Stimulated activated CD4-positive, alpha-beta T cell treated with anti-CD3 and anti-CD28 coated beads, Interleukin-1b, Interleukin-23, amount 100 ng/mL, for 4 hours (primary cell): ENCODE measurements at places on chromosomes 7 and 10.

GRCh38 chr10:21069929-21070700 is 173.0 kb upstream of the NEBL start:
- DNase-seq: no peak

DNA sequence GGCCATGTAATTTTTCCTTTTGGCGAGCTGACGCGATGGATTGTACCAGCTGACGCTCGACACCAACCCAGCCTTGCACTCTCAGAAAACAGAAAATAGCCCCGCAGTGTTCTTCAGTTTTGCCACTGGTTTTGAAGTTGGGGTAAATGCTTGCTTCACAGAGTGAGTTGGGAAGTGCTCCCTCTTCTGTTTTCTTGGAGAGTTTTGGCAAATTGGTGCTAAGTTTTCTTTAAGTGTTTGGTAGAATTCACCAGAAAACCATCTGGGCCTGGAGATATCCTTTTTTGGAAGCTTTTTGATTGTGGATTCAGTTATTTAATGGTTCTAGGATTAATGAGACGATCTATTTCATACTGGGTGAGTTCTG is 252.8 kb downstream of the ELFN1 start:
- no peak for DNase-seq

GRCh38 chr7:127107601-127108007 is 145.1 kb downstream of the GRM8 start:
- DNase-seq: peak; percentile 5

DNA sequence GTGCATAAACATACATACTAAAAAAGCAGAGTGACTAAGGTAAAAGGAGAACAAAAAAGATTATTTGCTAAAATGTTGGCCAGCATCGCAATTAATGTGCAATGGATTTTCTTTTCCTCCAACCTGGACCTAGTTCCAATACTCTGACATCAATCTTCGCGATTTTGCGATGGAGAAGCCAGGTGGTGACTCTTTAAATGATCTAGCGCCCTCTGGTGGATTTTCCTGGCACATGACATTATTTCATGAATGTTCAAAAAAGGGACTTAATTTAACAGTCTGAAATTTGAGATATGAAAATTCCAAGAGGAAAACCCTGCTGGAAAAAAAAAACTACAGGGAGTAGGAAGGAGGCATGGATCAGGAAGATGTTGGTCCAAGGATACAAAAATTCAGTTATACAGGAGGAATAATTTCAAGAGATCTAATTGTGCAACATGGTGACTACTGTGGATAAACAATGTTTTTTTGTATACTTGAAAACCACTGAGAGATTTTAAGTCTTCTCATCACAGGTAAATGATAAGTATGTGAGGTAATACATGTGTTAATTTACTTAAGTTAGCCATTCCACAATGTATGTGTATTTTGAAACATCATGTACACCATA is 4.3 kb upstream of the KCNMA1 start:
- peak; percentile 38 for DNase-seq

DNA sequence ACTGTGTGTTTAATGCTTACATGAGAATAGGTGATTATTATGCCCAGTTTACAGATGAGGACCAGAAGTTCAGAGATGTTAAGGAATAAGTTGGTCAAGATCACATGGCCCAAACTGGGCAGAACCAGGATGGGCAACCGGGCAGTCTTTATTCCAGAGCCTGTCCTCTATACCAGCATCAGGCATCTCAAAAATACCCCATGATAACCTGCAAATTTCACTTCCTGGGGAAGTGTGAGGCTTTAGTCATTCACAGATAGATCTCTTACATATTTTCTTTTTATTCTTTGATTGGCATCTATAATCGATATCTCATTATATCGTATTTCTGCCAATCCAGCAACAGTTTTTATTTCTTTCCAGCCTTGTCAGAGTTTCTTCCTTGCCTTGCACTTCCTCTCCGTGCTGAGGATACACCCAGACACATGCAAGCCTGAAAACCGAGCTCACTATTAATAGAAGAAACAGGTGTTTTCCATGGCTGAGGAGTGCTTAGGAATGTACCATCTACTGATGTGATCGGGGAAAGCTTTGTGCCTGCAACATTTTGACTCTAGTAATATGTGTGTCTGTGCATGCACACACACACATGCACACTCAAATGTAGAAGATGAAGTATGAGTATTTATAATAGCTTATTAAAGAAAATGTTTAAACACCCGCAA is 82.4 kb downstream of the CREM start:
- DNase-seq: no peak

- DNase-seq: no peak
Measured at GRCh38 chr10:72503241-72503640, 122.6 kb downstream of the MICU1 start.

DNA sequence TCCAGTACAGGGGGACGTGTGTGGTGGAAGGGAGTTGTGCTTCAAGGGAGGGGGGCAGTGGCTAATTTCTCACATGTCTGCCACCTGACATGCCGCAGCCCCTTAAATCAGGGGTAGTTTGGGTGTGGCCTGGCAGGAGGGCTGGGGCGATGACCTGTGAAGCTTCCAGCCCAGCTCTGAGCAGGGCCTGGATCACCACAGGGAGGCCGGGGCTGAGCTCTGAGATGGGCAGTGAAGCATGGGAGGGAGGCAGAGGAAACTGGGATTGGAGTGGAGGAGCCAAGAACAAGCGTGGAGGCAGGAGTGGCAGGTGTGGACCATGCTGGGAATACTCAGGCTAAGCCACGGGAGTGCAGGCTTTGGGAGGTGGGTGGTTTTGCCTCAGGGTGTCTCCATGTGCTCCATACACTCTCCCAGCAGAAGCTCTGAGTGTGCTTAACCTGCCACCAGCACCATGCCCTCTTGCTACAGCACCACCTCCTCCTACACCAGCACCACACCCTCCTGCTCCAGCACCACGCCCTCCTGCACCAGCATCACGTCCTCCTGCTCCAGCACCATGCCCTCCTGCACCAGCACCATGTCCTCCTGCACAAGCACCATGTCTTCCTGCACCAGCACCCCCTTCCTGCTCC is 99.3 kb upstream of the SHH start:
- no peak for DNase-seq

DNA sequence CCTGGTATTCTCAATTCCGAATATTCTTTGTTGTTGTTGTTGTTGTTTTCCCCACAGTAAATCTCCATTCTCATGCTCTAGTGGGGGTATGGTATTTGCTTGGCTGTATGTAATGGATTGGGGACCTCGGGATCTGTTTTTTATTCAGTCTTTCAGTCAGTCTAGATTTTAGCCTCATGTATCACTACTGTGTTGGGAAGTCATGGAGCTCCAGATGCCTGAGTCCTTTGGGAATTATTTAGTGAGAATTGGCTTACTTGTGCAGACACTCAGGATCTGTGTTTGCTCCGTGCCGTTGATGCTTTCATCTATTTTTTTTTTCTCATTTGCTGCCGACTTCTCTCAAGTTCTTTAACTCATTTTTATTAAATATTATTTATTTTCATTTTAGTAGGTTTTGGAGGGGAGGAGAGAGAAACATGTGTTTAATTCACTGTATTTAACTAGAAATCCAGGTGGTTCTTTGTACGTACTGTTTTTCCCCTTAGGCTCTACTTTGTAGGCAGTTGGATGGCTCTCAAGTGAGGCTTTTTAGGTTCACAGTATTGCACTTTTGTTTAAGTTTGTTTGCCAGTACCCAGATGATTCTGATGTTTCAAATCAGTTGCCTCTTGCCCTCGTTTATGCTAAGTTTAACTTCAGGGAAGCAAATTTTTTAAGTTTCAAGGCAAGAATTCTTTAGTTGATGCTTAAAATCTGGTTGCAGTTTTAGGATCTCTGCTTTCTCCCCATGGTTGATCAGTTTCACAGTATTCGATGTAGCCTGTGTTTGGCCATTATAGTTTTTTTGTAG is 36.9 kb downstream of the ZNRF2 start:
- no peak for DNase-seq

DNA sequence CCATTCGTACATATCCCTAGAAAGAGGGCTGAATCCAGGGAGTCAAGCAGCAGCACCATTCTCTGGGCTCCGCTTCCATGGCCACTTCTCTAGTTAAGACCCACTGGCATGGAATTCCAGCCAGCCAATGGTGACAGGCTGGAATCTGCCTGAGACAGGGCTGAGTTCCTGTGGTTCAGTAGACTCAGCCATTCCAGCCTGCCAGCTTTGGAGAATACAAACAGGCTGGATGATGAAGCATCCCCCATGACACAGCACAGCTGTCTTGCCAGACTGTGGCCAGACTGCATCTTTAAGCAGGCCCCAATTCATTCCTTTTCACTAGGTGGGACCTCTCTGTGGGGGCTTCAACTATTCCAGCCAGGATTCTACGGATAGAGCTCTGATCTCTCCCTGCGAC is 329.6 kb downstream of the XPNPEP1 start:
- DNase-seq: no peak

DNA sequence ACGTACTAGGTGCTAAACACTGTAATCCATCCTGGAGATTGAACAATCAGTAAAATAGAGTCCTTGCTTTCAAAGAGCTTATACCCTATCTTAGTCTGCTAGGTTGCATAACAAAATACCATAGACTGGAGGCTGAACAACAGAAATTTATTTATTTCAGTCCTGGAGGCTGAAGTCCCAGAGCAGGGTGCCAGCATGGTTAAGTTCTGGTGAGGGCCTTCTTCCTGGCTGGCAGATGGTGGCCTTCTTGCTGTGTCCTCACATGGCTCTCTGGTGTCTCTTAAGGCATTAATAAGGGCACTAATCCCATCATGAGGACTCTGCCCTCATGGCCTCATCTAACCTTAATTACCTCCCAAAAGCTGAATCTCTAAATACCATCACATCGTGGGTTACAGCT is 43.1 kb upstream of the ICA1 start:
- no peak for DNase-seq

- no peak for DNase-seq
Measured at GRCh38 chr7:82757-83155, 109.6 kb upstream of the FAM20C start.

DNA sequence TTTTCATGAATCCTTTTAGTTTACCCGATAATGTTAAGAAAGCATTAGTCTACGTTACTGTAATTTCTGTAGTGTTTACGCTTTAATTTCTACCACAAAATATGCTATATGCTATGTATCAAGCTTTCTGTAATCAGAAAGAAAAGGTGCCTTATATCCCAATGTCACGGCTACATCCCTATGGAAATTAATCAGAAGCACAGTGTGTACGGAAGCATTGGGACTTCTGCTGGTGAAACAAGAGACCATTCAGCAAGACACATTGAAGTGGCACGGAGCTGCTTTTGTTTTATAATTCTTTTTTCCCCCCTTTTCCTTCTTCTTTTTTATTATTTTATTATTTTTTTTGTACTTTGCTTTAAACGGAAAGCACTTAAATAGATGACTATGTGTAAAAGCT is 31.2 kb upstream of the SH2B2 start:
- DNase-seq: no peak
